Stimulated activated CD8-positive, alpha-beta memory T cell treated with anti-CD3 and anti-CD28 coated beads, Interleukin-7, amount 100 ng/mL, for 48 hours (primary cell): ENCODE measurements at places on chromosomes 7 and 10.

DNA sequence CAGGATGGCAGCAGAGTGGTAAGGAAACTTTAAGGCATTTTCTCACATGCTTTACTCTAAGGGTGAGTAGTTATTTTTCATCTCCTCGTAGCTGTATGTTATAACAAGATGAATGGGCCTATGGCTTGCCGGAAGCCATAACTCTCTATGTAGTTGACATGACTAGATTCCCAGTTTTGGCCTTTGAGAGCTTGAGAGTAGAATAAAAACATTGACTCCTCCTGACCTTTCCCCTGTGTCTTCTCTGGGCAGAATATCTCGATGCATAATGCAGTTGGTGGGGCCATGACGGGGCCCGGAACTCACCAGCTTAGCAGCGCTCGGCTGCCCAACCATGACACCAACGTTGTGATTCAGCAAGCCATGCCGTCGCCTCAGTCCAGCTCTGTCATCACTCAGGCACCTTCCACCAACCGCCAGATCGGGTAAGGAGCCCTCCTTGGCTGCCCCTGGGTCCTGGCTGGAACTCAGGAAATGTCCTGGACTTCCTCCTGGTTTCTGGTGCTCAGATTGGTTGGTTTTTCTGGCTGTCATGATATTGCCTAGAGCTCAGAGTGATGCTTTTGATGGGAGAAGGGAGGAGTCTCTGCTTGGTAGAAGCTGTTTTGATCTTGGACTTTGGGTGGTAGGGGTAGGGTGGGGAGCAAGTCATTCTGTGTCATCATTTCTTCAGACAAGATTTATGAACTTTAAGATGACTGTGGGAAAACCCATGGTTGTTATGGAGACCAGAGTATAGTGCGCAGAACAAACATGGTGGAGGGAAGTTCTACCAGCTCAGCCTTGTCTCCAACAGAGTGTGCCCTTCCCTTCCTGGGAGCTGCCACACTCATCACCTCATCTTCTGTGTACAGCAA, 158.0 kb downstream of the CREB5 start:
- no peak for DNase-seq

DNA sequence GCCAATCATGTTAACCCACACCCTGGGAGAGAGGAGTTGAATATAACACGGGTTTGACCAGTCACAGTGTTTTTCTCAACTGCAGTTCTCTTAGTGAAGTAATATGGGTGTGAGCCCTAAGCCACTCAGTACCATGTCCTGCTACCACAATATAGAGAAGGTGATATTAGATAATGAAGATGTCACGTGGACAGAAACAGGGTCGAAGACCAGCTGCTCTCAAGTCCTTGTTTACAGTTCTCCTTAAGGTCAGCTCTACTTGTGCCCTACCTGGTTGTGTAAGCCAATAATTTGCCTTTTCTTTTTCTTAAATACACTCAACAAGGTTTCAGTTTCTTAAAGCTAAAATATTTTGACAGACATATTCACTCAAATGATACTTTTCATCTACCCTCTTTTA, 128.3 kb upstream of the POT1 start:
- no peak for DNase-seq

DNA sequence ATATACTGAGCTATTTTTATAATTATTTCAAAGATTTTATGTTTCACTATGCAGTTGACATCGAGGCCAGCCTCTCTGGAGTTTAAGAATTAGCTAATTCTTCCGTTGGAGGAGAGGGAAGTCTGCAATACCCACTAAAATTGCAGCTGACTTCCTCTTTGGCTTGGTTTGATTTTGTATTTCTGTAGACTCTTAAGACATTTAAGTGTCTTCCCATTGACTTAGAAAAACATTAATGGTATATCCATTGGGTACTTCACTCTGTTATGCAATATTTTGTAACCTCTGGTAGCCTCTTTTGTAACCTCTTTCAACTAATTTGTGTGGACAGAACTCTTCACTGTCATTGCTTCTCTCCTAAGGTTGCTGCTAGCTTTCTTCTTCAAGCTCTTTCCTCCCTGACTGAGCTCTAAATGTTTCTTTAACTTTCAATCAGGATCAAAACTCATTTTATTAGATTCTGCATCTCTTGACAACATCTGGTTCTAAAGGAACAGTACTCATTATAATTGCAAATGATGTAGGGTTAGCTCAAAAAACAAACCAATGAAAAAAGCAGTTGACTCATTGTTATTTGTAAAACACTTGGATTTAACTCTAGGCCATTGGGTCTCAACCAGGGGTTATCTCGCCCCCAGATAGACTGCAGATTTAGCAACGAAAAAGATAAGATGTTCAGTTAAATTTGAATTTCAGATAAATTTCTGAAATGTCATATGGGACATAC, 1.7 kb upstream of the ANKRD22 start:
- no peak for DNase-seq

GRCh38 chr7:68888971-68889385, 709.3 kb upstream of the AUTS2 start:
- DNase-seq = no peak

DNA sequence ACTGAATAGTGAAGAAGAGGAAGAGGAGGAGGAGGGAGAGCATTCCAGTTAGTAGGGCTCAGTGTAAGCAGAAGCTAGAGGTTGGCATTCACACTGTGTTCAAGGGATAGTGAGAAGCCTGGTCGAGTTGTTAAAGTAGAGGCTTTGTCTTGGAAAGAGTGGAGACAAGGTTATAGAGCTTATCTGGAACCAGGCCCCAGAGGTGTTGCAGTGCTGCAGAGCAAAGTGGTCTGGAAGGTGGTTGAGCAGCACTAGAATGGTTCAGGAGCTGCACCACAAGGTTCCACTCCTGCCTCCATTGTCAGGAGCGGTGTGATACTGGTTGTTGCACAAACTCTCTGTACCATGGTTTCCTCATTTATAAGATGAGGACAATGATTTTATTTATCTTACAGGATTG, 8.8 kb upstream of the PCGF5 start:
- no peak for DNase-seq

- no peak for DNase-seq
Measured at GRCh38 chr7:155289949-155290501, 7.7 kb upstream of the INSIG1 start.

- DNase-seq = no peak
Measured at GRCh38 chr10:15419279-15419874, 48.3 kb upstream of the FAM171A1 start.

- no peak for DNase-seq
Measured at GRCh38 chr10:99610221-99610620, 10.0 kb downstream of the SLC25A28 start.

DNA sequence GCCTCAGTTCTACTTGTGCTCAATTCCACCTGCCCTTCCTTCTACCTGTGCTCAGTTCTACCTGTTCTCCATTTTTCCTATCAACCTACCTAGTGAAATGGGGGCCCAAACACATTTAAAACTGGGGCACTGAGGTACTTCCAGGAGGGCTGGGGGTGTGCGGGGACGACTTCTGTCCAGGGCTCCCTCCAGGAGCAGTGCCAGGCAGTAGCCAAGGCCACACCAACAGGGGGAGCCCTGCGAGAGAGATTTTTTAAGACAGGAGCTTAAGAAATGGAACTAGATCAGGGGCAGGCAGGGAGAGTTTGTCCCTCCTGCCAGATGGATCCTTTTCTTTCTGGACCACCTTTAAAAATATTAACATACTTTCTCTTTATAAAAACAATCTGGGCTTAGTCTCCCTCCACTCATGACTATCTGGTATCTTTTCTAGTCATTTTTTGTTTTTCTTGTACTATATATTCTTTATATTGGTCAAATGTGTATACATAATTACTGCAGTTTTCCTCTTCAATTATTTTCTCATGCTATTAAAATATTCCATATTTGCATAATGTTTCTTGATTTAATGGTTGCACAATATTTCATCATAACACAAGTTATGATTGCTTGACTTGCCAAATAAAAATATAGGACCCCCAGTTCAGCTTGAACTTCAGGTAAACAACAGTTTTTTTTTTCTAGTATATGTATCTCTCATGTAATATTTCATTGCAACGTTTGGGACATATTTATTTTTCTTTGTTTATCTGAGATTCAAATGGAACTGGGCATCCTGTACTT, 47.3 kb upstream of the INSYN2A start:
- DNase-seq = no peak

GRCh38 chr10:132283604-132284382, 24.0 kb downstream of the STK32C start:
- DNase-seq = no peak
